ENCODE measurements at places on chromosomes 7 and 10.

GRCh38 chr10:73886661-73887293, 12.4 kb upstream of the CAMK2G start:
- DNase-seq: no peak

GRCh38 chr10:58488921-58489320, 23.8 kb upstream of the BICC1 start:
- no peak for DNase-seq

DNA sequence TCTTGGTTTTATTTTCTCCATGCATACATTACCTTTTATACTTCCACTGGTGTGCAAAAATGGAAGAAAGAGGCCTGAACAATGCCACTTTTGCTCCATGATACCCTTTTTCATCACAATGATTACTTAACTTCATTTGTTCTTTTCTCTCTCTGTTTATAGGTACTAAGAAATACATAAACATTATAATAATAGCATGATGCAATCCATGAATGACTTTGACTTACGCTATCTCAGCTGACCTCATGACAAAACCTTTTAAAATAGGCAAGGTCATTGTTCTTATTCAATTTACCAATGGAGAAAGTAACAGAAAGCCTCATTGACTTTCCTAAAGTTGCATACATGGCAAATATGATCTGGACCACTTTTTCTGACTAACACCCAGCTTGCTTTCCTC, 105.1 kb upstream of the ZEB1 start:
- DNase-seq: no peak

DNA sequence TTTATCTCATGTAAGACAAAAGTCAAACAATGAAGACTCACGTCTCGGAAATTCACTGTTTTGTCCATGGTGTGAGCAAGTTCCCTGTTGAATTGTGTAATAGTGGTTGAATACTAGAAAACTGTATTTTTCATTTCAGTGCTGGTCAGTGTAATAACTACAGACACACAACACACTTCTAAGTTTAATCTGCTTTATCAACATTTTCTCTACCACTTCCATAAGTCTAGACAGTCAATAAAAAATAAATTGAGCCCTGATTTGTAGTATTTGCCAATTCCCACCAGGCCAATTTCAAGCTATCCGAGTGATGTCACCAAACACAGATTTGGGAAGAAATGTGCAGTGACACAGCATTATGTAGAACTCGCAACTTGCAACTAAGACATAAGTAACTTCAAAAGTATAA, 81.9 kb downstream of the GPR141 start:
- DNase-seq: no peak

GRCh38 chr7:116955801-116956476, 2.6 kb downstream of the ST7 start:
- peak; percentile 27 for DNase-seq

- DNase-seq: no peak
Measured at GRCh38 chr10:62691336-62691735, 113.2 kb upstream of the ADO start.

DNA sequence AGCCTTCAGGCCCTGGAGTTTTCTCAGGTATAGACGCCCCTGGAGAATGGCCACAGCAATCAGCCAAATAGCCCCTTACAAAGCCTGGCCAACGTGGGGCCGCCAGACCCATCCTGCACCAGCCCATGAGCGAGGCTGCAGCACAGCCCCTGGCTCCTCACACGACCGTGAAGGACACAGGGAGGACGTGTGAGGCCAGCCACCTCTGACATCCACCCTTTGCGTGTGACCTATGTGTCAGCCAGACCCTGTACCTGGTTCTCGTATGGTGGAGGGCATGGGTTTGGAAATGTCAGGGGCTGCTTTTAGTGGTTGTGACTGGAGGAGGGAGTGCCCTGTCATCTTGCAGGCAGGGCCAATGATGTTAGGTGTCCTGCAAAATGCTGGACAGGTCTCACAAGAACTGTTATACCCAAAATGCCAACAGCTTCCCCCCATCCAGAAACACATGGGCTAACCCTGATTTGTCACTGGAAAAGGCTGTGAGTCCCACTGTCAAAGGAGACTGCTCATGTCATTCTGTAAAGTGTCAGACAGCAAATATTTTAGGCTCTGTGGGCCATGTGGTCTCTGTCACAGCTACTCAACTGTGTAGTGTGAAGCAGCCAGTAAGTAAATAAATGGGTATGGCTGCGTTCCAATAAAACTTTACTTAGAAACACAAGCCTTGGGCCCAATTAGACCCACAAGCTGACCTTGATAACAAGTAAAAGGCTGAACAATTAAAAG, 30.0 kb downstream of the NOD1 start:
- DNase-seq: no peak

- DNase-seq: no peak
Measured at GRCh38 chr7:152485826-152486225, 50.0 kb upstream of the KMT2C start.

DNA sequence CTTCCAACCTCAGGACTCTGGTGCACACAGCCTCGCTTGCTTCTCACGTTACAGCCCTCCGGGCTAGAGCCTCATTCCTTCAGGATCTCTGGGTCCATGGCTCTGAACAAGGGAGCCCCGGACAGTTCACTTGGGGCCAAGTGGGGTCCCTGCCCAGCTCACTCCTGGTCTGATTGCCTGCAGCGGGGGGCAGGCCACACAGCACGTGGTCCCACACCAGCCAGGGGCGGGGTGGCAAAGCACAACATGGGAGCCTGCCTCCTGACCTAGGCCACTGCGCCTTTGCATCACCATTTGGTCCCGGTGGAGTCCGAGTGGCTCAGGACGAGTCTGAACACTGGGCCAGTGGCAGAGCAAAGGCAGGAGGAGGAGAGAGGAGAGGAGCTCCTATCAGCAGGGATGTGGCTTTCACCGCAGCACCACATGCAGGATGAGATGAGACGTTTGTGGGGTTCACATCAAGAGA, 13.4 kb upstream of the CRYGN start:
- no peak for DNase-seq

DNA sequence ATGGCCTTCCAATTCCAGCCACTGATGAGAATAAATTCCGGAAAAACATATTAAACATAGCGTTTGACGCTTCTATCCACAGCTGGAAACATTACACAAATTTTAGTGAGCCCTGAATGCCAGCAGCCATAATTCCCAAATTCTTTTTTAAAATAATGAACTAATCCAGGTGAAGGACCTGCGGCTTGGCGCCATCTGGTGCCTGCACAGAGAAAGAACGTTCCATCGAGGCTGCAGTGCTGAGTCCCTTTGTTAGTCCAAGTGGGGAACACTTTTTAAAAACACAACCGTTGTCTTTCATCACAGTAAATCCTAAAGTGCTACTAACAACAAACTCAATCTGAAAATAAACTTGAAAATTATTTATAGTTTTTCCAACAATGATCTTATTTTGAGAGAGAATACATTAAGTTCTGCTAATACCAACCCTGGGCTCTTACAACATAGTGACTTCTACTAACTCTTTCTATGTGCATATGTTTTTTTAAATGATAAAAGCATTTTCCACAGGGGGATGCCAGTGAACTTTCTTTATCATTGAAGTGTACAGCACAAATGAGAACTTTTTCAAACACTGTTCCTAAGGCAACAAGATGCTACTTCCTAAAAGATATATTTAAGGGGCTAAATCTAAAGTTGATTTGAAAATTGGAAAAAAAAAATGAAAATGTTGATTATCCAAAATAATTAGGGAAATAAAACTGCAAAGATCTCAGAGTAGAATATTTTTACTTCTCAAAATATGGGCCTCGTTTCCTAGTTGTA, 166.9 kb upstream of the RNF32 start:
- peak; percentile 12 for DNase-seq

DNA sequence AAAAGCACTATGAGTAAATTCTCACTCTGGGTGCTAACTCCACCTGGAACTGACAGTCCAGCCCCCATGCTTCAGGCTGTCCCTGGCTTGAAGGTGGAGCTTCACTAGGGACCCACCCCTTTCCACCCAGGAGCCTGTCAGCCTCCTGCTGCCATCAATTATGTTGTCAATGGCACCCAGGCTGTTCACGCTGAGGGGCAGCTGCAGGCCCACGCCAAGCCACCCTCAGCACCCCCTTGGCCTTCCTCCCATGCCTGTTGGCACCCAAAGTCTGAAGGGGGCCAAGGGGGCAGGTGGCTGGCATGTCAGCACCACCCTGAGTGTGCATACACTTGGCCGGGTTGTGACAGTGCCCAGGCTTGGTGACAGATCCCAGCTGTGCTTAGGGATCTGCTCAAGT, 149.3 kb downstream of the NXPH1 start:
- DNase-seq: no peak

- DNase-seq: peak; percentile 77
Measured at GRCh38 chr10:114821293-114821914, at the start of gene FHIP2A. Gene FHIP2A (plus strand): TSS chr10:114821780. CDS start chr10:114822079, 299 bp downstream.

- no peak for DNase-seq
Measured at GRCh38 chr7:106178593-106179134, 66.6 kb upstream of the SYPL1 start.

GRCh38 chr7:27159266-27160144, 3.0 kb upstream of the HOXA7 start:
- DNase-seq: no peak

- no peak for DNase-seq
Measured at GRCh38 chr10:60980997-60981396, 37.0 kb upstream of the RHOBTB1 start.

DNA sequence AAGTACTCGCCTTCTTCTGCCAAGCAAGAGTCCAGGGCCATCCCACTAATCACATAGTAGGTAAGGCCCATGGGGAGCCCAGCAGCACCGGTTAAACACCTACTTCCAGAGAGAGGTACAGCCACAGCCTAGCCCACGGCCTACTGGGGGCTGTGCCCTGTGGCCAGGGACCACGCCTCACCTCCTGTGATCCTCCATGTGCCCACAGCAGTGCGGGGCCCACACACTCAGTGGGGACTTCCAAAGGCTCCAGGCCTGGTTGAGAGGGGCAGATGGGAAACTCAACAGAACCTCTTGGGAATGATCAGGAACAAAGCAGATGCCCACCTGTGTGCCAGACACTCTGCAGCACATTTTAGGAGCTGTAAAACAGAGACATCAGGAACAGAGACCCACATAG, 19.7 kb downstream of the AFAP1L2 start:
- DNase-seq: no peak

DNA sequence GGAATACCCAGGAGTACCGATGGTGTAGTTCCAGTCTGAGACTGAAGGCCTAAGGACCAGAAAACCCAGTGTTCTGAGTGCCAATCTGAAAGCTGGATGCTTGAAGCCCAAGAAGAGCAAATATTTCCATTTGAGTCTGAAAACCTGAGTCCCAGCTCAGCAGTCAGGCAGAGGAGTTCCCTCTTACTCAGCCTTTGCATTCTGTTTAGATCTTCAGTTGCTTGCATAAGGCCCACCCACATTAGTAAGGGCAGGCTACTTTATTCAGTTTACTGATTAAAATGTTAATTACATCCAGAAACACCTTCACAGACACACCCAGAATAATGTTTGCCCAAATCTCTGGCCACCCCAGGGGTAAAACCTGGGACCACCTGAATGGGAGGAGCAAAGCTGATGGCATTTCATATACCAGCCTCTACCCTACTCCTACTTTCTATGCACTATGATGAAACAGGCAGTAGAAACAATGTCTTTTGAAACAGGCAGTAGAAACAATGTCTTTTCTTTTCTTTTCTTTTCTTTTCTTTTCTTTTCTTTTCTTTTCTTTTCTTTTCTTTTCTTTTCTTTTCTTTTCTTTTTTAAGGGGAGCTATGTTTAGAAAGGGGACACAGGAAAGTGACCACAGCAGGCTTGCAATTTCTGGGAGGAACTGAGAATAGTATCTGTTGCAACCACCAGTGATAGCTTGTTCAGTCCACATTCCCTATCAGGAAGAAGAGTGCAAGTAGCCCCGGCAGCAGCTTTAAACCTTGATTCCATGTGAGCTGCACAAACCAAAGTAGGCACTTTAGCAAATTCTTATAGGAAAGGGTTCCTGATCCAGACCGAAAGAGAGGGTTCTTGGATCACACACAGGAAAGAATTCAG, 30.6 kb downstream of the FAM237B start:
- no peak for DNase-seq

GRCh38 chr7:19749658-19750057, 23.8 kb downstream of the TMEM196 start:
- DNase-seq: no peak

GRCh38 chr7:11450281-11450680, 381.7 kb downstream of the THSD7A start:
- no peak for DNase-seq

- no peak for DNase-seq
Measured at GRCh38 chr10:103990531-103990930, 23.6 kb downstream of the SLK start.

DNA sequence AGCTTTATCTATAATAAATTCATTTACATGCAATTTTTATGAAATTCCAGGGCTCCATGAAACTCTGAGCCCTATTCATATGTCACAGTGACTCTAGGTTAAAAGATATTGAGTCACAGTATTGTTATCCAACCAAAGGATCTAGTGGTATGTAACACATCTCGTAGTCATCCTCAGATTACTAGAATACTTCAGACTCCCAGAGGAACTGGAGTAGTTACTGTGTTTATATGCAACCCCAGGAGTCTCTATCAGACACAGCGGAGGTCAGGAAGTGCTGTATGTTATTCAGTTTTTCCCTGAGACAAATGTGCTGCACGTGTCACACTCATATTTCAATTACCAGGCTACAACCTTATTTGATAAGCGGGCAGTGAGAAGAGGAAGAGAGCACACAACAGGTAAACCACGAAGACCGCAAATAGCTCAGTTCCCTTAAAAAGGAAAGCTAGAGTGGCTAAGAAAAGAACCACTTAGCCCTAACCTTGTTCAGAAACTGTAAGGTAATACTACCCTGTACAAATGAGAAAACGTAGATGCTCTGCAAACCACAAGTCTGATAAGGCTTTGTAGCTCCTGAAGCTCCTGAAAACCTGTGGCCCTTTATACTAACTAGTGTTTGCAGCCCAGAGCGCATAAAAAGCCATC, 114.0 kb upstream of the CNTNAP2 start:
- no peak for DNase-seq

GRCh38 chr10:12463459-12463838, 114.1 kb downstream of the CAMK1D start:
- DNase-seq: no peak

GRCh38 chr7:129947049-129947448, 5.7 kb downstream of the UBE2H start:
- DNase-seq: no peak

- DNase-seq: no peak
Measured at GRCh38 chr10:7343040-7343439, 67.8 kb downstream of the SFMBT2 start.

GRCh38 chr10:44927352-44927751, 16.2 kb downstream of the TMEM72 start:
- DNase-seq: no peak

- DNase-seq: no peak
Measured at GRCh38 chr10:55858730-55859129, 502.3 kb downstream of the ZWINT start.

DNA sequence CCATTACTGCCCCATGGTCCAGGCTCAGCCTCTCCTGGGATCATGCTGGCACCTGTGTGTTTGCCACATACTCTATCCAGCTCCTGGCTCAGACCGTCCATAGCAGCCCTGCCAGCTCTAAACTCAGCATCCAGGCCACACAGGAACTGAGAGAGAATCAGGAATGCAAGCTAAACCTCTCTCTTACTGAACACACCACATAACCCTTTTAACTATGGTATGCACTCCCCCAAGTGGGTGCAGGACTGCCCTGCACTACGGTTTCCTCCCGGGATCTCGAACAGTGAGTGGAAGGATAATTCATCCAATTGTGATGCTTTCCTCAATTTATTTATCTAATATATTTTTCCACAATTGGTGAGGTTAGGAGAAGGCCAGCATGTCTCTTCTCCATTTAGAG, 17.1 kb upstream of the ZNF800 start:
- no peak for DNase-seq

- DNase-seq: no peak
Measured at GRCh38 chr7:80548840-80549530, 37.1 kb upstream of the GNAT3 start.

GRCh38 chr7:70907259-70908247, 224.4 kb upstream of the GALNT17 start:
- DNase-seq: no peak

Measured in hematopoietic multipotent progenitor cell treated with erythropoietin and hydrocortisone succinate and interleukin-3 and kit ligand, for 8 days (in vitro differentiated cells).